GOT3 (cell line): ENCODE measurements at places on chromosomes 16 and 17.

DNA sequence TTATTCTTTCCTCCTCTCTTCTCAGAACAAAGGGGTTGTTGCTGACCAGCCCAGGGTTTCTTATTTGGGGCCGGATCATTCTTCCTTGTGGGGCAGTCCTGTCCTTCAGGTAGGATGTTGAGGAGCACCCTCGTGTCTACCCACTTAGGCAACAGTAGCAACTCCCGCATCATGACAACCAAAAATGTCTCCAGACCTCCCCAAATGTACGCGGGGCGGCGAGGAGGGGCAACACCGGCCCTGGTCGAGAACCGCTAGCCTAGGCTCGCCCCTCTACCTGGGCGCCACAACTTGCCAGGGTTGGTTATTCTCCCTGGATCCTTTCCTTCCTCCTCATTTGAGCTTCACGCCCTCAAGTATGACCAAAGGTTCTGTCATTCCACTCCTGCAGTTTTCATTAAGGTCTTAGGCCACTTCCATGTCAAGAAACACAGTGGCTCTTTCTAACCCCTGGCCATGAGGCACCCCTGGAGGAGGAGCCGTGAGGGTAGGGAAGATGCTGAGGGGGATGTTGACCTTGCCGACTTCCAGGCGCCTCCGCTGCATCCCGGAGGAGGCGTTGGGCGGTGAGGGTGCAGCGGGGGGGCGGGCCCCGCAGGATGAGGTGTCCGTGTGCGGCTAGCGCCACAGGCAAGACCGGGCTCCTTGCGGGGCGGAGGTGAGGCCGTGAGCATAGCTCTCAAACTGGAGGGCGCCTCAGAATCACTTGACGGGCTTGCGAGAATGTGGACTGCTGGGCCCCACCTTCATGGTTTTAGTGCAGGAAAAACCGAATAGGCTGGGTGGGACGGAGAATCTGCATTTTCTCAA is 712 bp upstream of the SPECC1 start:
- DNase-seq: no peak

DNA sequence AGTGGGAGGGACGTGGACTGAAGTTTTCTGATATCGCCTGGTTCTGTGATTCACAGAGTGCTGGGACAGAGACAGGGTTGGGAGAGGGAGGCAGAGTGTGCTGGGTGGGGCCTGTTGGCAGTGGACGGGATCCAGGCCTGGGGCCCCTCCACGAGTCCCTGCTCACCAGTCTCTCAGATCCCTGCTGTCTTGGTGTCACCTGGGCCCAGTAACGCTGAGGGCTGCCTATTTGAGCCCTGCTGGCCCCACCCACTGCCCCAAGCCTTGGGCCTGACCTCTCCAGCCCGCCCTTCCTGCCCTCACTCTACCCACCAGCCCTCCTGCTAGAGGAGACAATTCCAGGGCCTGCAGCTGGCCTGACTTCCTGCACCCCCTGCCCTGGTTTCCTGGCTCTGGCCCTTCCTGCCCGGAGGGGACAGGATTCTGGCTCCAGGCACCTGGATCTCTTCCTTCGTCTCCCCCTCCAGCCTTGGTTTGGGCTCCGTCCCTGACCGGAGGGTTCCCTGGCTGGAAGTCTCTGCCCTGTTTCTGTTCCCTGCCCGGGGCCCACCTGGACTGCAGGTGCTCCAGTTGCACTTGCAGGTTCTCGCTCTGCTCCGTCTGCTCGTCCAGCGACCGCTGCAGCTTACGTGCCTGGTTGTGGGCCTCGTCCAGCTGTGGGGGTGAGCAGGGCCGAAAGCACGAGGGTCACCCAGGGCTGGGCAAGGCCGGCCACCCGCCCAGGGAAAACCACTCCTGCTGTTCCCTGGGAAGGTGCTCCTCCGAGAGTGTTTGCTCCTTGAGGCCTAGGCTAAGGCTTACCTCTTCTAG is 21.4 kb downstream of the CCDC102A start:
- DNase-seq: no peak

DNA sequence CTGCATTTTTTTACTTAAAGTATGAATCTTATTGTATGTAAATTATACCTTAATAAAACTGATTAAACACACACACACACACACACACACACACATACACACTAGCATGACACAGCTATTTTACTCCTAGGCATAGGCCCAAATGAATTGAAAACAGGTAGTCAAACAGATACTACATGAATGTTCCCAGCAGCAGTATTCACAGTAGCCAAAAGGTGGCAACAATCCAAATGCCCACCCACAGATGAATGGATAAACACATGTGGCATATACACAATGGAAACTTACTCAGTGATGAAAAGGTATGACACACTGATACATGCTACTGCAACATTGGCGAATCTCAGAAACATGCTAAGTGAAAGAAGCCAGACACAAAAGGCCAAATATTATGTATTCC is 223.5 kb downstream of the CYB561 start:
- no peak for DNase-seq

GRCh38 chr17:67649891-67650290 is 67.8 kb upstream of the NOL11 start:
- DNase-seq: no peak

DNA sequence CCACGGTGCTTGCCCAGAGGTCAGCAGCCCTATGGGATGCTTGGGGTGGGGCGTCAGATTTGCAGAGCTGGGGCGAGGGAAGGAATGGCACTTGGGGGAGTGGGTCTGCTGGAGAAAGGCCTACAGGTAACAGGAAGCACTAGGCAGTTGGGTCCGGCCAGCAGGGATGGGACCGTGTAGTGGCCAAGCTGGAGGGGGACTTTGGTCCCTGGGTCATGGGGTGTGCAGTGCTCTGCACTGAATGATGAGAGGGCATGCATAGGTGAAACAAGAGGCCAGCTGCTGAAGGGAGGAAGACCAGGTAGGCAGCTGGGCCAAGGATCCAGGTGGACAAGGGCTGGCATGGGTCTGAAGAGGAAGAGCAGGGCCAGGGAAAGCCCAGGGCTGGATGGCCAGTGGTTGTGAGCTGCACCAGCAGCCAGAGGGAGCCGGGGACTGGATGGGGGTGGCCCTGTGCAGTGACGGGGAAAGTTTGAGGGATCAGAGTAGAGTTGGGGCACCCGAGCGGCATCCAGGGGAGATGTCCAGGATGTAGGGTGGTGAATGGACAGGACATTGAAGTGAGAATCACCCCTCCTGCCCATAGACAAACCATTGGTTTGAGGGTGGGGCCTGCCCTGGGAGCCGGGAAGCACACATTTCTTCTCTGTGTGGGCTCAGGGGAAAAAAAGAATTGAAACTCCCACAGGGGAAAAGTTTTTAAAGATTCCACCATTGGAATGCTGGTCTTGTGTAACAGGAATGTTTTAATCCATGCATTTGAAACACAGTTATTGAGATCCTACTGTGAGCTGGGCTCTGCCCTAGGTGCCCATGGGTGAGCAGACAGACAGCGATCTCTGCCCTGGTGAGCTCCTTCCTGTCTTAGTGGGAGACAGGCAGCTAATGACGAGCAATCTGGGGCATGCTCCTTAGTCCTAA is 25.1 kb downstream of the RAI1 start:
- no peak for DNase-seq

- no peak for DNase-seq
Measured at GRCh38 chr17:1264196-1264595, 6.0 kb upstream of the BHLHA9 start.

DNA sequence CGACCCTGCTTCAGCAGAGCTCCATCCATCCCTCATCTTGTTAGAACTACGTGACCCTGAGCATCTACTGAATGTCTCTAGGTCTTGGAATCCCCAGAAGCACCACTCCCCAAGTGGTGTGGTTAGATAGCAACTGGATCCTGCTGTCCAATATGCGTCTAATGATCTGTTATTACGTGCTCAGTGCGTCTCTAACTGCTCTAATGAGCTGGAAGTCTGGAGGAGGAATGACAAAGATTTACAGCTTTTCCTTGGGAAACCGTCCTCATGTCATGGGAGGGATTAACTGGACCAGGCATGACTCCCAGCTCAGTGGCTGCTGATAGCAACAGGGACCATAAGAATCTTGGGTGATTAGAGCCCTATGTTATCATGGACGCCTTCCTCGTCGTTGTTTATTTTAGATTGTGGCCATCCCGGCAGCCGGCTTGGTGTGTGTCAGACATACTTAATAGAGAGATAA is 150.9 kb downstream of the HS3ST3B1 start:
- no peak for DNase-seq

DNA sequence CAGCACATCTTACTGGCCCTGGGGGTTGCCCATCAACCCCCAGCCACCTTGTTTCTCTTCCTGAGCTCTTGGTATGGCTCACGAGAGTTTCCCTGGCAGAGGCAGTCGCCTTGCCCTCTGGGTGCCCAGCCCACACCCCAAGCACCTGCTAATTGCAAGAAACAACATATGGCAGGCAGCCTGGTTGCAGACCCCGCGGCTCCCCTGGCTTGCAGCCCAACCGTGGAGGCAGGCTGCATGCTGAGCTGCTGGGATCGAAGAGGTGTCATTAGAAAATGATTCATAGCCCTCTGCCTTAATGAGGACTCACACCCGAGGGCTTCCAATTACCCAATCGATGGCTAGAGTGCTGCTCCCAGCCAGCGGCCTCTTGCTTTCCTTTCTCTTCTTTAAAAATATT is 115.7 kb downstream of the TMEM114 start:
- DNase-seq: no peak

GRCh38 chr16:85033171-85033570 is 5.6 kb downstream of the KIAA0513 start:
- no peak for DNase-seq

GRCh38 chr17:64243340-64243739 is 19.7 kb downstream of the TEX2 start:
- DNase-seq: no peak

DNA sequence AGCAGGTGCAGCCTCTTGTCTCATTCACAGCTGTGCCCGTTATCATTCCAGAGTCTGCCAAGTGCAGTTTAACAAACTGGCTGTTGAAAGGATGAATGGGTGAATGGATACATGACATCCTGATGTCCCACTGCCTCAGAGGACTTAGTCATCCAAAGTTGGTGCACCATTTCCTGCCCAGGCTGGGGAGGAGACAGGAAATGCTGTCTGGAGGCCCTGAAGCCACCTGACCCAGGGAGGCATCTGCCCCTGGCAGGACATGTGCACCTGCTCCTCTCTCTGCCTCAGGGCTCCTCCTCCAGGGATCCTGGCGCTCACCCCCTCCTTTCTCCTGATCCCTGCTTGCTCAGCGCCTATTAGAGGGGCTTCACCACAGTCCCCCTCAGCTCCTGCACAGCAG is 1.8 kb upstream of the CD300C start:
- no peak for DNase-seq

GRCh38 chr17:9408381-9408780 is 167.2 kb downstream of the STX8 start:
- no peak for DNase-seq

GRCh38 chr16:88761143-88761534 is 23.9 kb downstream of the PIEZO1 start:
- no peak for DNase-seq

- no peak for DNase-seq
Measured at GRCh38 chr17:53472586-53472985, 350.1 kb upstream of the KIF2B start.
